ENCODE measurements at places on chromosomes 5 and 9.

DNA sequence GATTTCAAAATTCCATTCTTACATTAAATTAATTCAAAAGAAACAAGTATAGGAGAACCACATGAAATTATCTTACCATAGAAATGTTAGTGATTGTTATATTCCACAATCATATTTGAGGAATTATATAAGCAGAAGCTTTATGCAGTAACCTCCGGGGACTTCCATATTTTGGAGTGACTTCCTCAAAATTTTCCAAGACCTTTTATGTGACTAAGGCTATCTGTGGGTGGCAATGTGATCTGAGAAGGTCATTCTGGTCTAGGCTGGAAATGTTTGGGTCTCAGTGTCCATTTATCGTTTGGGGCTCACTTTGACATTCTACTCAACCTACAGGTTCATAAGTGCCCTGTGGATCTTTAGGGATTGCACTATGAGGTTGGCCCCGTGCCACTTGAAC lies 776.6 kb downstream of the CDH12 start:
- DNase-seq: no peak

DNA sequence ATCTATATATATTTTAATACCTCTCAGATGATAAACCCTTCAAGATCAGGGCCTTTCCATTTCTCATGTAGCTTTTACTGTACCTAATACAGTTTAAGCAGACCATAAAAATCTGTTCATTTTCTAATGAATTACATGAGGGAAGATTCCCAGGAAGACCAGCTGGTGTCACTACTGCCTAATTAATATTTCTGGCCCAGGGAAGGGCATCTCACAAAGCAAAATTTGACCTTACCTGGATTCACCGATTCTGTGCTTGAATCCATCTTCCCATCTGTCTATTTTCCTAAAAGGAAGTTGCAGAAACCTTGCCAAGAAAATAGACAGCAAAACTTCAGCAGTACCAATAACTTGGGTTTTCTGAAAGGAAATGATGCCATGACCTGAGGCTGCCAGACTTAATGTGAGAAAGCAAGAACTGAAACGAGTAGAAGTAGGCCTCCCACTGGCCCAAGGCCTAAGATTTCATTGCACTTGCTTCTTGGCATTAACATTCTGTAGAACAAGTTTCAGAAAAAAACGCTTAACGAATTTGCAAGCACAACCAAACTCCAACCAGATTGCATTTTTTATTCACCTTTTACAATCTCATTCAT lies 83.0 kb upstream of the GLIS3 start:
- no peak for DNase-seq

DNA sequence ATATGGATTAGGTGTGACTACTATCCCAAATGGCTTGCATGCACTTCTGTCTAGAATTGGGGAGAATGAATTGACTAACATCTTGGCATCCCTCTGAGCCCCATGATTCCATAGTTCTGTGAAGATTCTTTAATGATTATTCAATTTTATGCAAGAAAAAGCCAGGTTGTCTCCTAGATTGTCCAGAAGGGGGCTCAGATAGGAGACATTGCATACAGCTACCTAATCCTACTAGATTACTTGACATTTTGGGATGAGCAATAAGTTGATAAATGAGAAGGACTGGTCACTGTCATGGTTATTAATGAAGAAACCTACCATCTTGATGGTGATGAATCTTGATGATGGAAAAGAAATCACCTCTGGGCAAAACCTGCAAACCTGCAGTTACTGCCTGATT lies 117.0 kb downstream of the CARTPT start:
- DNase-seq: no peak

- DNase-seq: peak; percentile 41
These were observed 7.6 kb downstream of the PTCH1 start for GRCh38 chr9:95508968-95509850.

DNA sequence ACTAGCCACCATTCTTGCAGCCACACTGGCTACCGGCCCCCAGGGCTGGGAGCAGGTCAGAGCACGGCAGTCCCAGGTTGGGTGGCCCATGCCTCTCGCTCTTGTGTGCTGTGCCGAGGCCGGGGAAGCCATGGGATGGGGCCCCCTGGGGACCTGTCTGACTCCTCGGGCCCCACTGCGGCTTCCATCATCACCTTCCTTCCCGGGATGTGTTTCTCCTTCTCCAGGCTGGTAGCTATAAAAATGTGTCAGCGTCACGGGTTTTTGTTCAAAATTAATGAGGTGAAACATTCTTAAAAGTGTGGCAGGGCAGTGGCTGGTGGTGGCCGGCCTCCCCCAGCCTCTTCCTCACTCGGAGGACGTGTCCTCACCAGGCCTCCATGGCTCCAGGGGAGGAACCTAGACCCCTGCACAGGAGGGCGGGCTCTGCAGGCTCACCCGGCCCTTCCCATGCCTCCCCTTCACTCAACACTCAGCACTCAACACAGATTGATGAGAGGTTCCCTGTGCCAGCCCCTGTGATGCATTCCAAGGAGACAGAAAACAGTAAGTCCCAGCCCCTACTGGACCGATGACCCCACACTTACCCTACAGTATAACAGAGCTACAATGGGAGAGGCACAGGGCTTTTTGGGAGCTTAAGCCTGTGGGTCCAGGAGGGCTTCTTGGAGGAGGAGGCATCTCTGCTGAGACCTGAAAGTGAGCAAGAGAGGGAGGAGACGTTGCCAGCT lies 43.2 kb downstream of the PTGES start:
- no peak for DNase-seq

DNA sequence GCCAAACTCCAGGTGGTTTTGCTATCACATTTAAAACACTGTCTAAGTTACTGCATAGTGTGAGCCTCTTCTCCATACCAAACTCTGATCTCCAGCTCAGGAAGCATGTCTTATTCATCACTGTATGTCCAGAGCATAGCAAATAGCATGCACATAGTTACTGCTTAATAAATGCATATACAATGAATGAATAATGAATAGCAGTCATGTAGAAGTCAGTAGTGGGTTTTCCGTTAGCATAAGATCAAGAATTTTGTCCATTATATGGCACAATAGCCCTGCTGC lies 329.4 kb downstream of the ARRDC3 start:
- DNase-seq: no peak

DNA sequence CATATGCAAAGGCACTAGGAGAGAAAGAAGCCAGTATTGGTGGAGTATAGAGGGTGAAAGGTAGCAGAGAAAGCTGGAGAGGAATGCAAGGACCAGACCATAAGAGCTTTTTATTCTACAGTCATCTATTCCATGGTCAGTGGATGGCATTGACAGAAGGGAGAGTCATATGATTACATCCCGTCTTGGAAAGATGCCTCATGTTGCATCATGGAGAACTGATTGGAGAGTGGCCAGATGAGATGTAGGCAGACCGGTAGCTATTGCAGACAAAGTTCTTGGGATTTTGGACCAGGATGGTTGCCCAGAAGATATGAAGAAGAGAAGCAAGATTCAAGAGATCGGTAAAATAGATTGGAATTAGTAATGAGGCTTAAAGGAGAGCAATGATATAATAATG lies 260.7 kb downstream of the CHSY3 start:
- no peak for DNase-seq

- DNase-seq: no peak
These were observed 111.7 kb downstream of the ESM1 start for GRCh38 chr5:54873691-54874090.

Measured in stimulated activated CD4-positive, alpha-beta T cell treated with anti-CD3 and anti-CD28 coated beads, Interleukin-15, amount 100 ng/mL, for 48 hours (primary cell).